ENCODE measurements at places on chromosomes 1 and 21. TPM values are rescaled to one million over a fixed set of nuclear protein-coding genes. Genes with fewer than 3 reads are reported as not detected.

OLFML2B gene
- total RNA-seq: 2.4 TPM

RHD gene
- total RNA-seq: not detected

SV2A gene
- 4.2 TPM for total RNA-seq

DNASE2B gene
- 0.69 TPM for total RNA-seq

ACTL8 gene
- under 0.01 TPM for total RNA-seq

EPHA2 gene
- total RNA-seq: 5.2 TPM

TRIM63 gene
- 108 TPM for total RNA-seq

RGS13 gene
- not detected for total RNA-seq

RASSF5 gene
- under 0.01 TPM for total RNA-seq

BTBD8 gene
- 2.0 TPM for total RNA-seq
